ENCODE measurements at places on chromosomes 3 and 15. TPM values are rescaled to one million over a fixed set of nuclear protein-coding genes. Genes with fewer than 3 reads are reported as not detected.
A peak's percentile ranks its signal among the peaks of the same experiment; 100 is the strongest.

DNA sequence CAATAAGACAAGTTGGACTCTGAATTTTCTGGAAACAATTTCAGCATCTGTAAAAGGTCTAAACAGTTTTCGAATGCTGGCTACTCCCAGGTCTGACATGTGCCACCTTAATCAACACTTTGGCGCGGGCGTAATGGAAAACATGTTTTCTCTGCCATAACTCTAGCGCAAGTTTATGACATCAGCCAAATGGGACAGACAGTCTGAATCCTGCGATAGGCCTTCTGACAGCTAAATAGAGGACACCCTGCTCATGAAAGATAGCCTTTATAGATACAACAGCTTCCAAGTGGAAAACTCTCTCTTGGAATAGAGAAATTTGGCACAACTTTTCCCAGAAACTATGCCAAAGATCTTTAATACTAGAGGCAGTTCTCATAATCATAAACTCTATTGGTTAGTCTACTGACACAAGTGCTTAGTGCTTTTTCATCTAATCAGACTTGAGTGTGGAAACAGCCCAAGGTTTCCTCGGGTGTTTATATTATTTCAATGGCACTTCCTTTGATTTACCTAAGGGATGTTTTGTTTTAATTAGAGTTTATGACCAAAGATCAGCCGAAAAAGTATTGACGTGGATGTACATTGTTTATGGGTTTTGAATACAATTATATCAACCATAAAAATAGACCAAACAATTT, 120.1 kb upstream of the DPH6 start:
- DNase-seq, result no peak

CAMK2N2 gene
- total RNA-seq, result not detected

DNA sequence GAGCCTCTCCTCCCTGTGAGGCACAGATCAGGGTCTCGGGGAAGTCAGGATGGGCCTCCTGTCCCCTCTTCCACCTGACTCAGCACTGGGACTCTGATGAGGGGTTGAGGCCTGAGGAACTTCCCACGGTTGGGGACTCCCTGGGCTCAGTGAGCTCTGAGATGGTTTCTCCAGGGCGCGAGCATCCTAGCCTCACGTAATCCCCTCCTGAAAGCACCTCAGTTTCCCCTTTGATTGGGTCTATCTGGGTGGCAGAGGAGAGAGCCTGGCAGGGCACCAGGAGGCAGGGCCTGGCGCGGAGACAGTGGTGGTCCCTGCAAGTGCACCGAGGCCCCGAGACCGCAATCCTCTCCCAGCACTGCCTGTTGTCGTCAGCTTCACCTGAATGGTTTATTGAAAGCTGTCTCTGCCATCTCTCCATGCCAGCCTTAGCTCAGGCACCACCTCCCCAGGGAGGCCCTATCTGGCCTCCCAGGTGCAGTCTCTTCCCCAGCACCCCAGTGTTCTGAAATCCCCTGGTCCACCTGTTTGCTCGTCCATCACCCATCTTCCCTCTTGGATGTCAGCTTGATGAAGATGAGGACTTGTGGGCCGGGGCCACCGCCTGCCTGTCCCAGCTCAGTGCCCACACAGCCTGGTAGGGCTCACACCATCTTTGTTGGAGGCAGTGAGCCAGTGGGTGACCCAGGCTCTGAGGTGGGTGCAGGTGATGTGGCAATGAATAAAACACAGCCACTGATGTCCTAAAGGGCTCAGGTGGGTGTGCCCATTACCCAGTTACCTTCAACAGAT, 52.2 kb upstream of the PCSK6 start:
- no peak for DNase-seq

GRCh38 chr3:4474683-4475490, 7.8 kb upstream of the SUMF1 start:
- peak; percentile 70 for DNase-seq

GRCh38 chr15:71443538-71443937, 328.3 kb downstream of the THSD4 start:
- DNase-seq, result peak; percentile 62

ARGFX gene
- total RNA-seq, result not detected

LYSMD4 gene
- 21.2 TPM for total RNA-seq

P2RY12 gene
- not detected for total RNA-seq

AHSG gene
- not detected for total RNA-seq

DNA sequence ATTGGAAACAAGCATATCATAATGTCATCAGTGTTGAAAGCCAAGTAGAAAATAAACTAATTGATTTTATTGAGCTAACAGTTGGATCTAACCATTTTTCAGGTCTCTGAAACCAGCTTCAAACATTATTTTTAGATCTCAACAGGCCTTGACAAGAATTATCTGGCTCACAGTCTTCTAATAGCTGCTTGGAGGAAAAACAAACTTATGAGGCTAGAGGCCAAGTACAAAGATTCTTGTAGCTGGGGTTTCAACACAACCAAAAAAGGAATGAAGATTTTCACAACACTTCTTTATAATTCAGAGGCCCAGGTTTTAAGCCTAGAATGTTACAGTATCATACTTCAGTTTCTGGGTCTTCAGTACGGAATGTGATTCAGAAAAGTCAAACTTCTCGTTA, 3.7 kb downstream of the SETMAR start:
- DNase-seq, result peak; percentile 76

DNA sequence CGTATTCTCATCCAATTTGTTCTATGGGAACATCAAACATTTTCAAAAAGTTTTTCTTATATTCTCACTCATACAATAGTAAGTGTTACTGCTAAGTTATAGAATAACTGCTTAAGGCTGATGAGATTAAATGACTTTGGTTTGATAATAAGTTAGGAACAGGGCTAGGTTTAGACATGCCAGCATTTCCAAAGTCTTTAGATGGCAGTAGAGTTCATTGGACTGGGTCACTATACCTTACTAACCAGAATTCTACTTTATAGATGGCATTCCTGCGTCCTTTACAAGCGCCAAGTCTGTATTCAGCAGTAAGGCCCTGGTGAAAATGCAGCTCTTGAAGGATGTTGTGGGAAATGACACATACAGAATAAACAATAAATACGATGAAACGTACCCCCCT, 21.7 kb downstream of the PLAAT1 start:
- no peak for DNase-seq

DNA sequence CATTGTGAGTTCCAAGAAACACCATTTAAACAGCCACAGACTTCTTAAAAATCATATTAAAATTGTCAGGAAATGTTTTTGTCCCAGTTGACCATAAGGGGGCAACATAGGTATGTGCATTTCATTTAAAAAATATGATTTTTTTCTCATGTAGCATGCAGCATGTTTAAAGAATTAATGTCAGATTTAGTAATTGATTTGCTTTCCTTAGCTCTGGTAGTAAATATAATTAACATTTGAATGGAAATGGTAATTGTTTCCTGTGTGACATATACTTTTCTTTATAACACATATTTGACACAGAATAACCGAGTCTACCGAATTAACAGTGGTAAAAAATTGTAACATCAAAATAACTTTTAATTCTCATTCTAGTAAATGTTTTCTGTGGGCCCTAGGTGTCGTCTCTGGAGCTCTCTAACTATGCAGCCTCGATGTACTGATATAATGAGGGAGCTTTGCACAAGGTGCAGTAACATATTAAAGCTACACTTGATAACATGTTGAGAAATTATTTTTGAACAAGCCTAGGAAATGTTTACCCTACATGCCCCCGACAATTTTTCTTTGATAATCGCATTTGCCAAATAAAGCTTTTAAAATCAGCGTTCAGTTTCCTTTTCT, 34.9 kb downstream of the NXPE3 start:
- no peak for DNase-seq

- peak; percentile 91 for DNase-seq
Observed at GRCh38 chr3:13461169-13462124, 18.7 kb upstream of the HDAC11 start.

DPPA2 gene
- not detected for total RNA-seq

DNA sequence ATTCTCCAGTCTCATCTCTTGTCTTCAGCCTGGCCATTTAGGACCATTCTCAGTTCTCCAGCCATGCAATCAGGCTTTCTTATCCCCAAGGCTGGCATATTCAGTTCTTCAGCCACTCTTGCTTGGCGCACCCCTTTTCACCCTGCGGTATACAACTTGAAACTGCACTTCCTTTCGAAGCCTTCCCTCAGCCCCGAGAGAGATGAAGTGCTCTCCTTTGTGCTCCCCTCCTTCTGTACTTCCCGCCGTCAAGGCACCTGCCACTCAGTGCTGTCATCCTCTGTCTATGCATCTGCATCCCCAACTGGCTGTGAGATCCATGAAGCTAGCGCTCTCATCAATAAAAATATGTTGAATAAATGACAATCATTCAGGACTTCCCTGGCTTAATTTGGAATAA, 45.7 kb downstream of the MORC1 start:
- no peak for DNase-seq

DNA sequence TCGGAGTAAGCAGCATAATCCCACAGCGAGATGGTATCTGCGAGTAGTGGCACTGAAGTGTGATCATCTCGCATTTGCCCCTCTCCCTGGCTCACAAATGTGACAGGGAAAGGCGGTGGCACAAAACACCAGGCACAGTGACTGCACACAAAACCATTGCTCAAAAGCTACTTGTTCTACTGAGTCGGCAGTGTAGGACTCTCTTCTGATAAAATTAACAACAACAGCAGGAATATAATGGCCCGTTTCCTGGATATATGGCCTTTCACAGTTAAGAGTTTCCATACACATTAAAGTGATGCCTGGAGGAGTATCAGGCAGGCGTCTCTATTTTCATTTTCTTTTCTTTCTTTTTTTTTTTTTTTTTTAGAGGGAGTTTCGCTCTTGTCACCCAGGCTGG, 69.0 kb downstream of the MYO1E start:
- no peak for DNase-seq

DNA sequence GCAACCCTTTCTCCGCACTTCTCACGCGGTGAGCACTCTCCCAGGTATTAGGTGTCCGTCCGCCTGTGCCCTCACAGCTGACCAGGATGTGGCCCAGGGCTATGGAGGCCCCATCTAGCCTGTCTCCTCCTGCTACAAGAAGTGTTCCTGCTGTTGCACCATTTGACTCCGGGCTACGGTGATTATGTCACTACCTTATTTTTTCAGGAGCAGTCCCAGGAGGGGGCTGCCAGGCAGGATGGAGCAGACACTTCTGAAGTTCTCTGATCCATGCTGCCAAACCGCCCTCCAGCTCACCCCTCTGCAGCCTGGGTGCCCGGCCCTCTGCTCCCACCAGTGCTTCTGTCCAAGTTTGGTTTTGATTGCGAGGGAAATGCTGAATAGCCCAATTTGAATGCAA, 36.9 kb downstream of the ZXDC start:
- DNase-seq, result no peak

DNA sequence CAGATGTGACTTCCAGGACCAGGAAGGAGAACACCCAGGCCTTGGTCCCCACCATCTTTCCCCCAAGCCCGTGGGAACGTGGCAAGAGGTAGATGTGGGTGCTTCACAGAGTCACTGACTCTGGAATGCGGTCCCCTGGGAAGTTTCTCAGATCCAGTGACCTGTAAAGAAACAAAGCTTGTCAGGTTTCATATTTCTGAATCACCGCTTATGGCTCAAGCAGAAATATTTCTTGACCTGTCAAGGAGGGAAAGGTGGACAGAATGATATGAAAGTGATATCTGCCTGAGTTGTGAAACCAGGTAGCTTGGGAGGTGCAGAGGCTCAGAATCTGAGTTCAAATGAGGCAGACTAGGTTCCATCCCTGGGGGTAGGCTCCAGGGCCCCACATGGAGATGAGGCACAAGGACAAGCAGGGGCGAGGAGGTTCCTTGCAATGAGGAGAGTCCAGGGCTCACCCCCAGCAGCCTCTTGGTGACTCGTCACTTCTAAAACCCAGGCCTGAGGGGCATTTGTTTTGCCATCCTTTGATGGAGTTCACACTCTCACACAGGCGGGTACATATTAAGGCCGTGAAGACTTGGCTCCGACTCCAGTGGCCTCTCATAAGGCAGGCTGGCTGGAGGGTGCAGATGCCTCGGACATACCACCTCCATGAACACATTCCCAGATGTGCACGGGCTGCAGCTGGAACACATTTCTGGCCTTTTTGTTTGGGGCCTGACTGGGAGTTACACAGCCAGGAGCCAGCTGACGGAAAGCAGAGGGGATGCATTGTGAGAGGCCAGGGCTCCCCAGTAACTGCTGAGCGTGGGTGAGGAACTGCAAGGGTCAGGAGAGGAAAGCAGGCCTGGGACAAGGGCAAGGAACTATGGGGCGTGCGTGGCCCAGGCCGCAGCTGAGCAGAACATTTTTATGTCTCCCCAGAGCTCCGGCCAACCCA, 1.3 kb downstream of the CILP start:
- DNase-seq, result no peak

GRCh38 chr15:43966646-43967045, 139.8 kb downstream of the WDR76 start:
- DNase-seq, result no peak

- no peak for DNase-seq
Observed at GRCh38 chr15:60568301-60568742, 89.4 kb upstream of the ICE2 start.

DNA sequence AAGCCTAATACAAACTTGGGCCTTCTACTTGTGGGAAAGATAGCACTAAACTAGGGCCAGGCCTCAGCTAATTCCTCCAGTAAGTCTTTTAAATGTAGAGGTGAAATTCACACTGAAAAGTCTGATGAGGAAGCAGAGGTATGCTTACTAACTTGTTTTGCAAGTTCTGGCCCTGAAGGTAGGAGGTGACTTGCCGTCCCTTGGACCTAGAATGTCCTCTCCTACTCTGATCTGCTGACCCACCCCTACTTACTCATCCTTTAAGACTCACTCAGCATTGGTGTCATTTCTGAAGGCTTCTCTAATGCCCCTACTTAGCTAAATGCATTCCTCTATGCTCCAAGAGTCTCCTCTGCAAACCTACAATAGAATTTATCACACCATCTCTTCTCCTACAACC, 19.4 kb downstream of the RIOX2 start:
- DNase-seq, result no peak

DNA sequence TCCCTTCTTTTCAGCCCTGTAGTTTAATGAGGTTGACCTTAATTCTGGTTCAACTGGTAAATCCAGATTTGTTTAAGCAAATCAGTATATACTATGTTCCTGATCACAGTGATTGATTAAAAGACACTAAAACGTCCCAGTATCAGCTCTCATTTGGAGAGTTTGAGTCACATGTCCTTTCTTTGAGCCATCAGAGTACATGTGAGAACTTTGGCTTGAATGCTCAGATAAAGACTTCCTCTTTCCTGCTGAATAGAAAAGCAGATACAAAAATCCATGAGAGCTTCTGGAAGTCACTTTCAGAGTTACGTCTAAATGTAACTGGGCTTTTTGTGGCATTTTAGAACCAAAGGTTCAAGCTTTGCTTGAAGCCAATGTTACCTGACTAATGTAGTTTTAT, 341.8 kb upstream of the SATB1 start:
- no peak for DNase-seq

- DNase-seq, result no peak
Observed at GRCh38 chr3:17166369-17166768, 281.6 kb downstream of the PLCL2 start.

DNA sequence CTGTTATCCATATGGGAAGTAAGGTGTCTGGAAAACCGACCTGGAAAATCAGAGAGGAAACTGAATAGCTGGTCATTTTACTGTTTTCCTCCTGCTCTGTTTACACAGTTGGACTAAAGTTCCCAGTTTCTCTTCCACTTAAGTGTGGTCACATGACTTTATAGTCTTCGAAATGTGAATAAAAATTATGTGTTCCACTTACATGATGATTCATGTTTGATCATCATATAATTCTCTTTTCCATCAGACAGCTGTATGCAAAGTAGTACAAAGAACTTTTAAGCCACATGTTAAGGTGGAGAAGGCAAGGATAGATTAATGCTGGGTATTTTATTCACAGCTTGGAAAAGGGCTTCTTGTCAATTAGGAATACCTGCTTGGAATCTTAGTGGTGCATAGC, 525.5 kb upstream of the BCHE start:
- DNase-seq, result no peak
